ENCODE measurements at places on chromosomes 4 and X. TPM values are rescaled to one million over a fixed set of nuclear protein-coding genes. Genes with fewer than 3 reads are reported as not detected.

Gene EVC
- total RNA-seq: 14.0 TPM

Gene TCEAL2
- not detected for total RNA-seq

Gene ZMAT1
- not detected for total RNA-seq

Gene PAGE1
- not detected for total RNA-seq

Gene HS6ST2
- 13.4 TPM for total RNA-seq

Gene MAGEC2
- not detected for total RNA-seq

Gene SPATA4
- total RNA-seq: 1.1 TPM

Gene ADGRG4
- total RNA-seq: not detected

Gene PRKX
- 33.3 TPM for total RNA-seq

DNA sequence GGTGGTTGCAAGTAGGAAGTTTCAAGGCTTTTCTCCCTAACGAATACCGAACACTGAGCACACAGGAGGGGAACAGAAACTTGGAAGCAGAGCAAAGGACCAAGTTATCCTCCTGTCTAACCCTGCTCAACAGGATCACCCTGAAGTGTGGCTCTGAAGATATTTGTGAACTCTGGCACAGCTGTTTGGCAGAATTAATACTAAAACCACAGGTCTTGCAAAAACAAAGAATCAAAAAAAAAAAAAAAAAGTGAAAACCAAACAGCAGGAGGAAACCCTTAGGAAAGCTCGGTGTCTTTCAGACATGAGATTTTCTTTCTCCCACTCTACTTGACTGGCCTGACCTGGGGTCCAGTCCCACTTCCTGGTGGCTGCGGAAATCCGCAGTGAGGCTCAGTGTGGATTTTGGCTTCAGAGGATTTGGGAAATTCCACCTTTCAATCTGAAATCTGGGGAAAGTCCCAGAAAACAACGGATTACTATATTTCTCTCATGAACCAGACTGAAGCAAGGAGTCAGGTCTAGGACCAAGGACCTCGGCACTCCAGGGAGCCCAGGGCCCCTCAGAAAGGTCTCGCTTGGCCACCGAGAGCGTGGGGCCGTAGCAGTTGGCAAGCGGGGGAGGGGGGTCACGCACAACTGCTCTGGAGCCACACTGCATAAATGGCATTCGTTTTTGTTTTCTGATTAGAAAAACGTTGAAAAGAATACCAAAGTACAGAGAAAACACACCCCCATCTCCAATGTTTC lies 867 bp downstream of the TIFA start:
- no peaks in the 10 kb centered on the region for H3K36me3 ChIP-seq
- H3K27me3 ChIP-seq: no peaks in the 10 kb centered on the region
- DNase-seq: peak; percentile 16
- H3K27ac ChIP-seq: peak overlapping the region; percentile 40

DNA sequence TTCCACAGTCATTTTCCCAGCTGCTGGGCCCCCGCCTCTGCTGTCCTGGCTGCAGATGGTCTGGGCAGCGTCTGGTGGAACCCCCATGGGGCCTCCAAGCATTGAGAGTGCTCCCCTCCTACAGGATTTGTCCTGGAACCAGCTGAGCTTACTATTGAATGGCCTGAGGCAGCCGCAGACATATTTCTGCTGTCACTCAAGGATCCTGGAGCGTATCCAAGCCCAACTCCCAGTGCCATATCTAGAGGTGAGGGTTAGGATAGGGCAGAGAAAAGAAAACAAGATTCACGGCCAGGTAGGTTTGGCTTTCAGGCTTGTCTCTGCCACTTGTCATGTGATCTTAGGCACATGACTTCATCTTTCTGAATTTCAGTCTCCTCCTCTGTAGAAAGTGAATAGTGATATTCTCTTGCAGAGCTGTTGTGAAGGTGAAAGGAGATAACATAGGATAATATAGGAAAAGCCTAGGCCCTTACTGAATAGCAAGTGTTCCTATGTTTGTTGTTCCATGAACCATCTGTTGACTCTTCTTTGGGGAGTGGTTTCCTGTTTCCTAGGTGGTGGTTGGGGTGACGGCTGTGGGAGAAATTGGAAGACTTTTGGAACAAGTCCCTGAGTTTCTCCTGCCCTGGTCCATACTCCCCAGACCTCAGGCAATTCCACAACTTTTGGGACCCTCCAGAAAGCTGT lies 52.3 kb downstream of the SEPSECS start:
- H3K4me1 ChIP-seq: no peaks in the 10 kb centered on the region
- DNase-seq: peak; percentile 15
- no peak overlapping the region for H3K4me3 ChIP-seq
- peaks cover 9% of the 10 kb centered on the region for H3K27me3 ChIP-seq
- H3K36me3 ChIP-seq: no peaks in the 10 kb centered on the region
- H3K27ac ChIP-seq: no peak overlapping the region

- H3K27ac ChIP-seq: no peak overlapping the region
- DNase-seq: peak; percentile 20
- peaks cover 4% of the 10 kb centered on the region for H3K4me1 ChIP-seq
- H3K36me3 ChIP-seq: no peaks in the 10 kb centered on the region
- H3K4me3 ChIP-seq: no peak overlapping the region
Observed at GRCh38 chr4:53908661-53909078, 155.7 kb downstream of the CHIC2 start.

DNA sequence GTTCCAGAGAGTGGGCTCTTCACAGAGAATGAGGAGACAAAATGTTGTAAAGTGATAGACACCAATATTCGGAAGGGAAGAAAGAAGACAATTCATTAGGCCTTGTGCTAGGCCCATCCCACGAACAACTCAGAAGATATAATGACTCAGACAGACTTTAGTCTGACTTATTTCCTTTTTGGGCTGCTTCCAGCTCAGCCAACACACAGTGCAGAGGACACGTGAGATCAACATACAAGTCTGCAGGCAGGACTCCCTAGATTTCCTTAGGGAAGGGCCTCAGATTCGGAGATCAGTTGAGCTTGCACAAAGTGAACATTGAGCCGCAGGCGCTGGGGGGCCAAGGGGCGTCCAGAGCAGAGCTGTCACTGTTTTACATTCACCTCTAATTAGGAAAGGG lies 290.7 kb upstream of the TENM3 start:
- H3K27me3 ChIP-seq: no peaks in the 10 kb centered on the region
- no peak overlapping the region for H3K27ac ChIP-seq
- H3K4me3 ChIP-seq: no peak overlapping the region
- no peaks in the 10 kb centered on the region for H3K36me3 ChIP-seq
- DNase-seq: no peak
- H3K4me1 ChIP-seq: no peaks in the 10 kb centered on the region

- no peak overlapping the region for H3K4me3 ChIP-seq
- H3K4me1 ChIP-seq: no peaks in the 10 kb centered on the region
- H3K27me3 ChIP-seq: no peaks in the 10 kb centered on the region
Observed at GRCh38 chrX:12225107-12225506, 86.8 kb downstream of the FRMPD4 start.

DNA sequence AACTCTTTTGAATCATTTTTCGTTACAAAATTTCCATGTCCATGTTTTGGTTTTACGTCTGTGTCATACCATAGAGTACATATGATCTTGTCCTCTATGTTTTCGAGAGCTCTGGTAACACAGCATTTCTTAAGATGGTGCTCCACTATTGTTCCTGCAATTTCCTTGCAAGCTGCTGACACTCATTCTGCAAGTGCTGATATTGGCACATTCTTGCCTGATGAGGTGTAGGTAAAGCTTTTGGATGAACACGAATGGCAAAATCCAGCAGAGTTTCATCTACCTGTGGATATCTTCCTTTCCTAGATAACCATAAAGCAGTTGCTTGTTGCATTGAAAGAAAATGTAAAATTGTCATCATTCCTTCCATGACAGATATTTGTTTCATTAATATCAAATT lies 41.3 kb downstream of the MAGEB17 start:
- H3K27ac ChIP-seq: no peak overlapping the region
- no peaks in the 10 kb centered on the region for H3K27me3 ChIP-seq
- H3K4me3 ChIP-seq: no peak overlapping the region
- no peak for DNase-seq
- no peaks in the 10 kb centered on the region for H3K36me3 ChIP-seq

DNA sequence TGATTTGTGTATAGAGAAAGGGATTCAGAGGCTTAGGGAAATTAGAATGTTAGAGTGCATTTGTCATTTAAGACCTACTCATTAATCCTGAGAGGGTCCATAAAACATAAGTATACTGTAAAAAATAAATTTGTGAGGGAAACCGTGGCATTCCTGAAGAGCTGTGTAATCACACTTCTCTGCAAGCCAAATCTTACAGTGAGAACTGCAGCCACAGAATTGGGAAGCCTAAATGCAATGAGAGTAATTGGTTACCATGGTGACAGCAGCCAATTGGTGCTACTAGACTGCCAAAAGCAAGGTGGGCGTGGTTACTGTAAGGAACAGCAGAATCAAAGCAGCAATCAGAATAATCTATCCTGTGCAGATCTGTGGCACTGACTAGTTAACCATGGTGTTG lies 345.2 kb upstream of the GRID2 start:
- H3K4me1 ChIP-seq: no peaks in the 10 kb centered on the region
- no peaks in the 10 kb centered on the region for H3K36me3 ChIP-seq
- no peak overlapping the region for H3K4me3 ChIP-seq

DNA sequence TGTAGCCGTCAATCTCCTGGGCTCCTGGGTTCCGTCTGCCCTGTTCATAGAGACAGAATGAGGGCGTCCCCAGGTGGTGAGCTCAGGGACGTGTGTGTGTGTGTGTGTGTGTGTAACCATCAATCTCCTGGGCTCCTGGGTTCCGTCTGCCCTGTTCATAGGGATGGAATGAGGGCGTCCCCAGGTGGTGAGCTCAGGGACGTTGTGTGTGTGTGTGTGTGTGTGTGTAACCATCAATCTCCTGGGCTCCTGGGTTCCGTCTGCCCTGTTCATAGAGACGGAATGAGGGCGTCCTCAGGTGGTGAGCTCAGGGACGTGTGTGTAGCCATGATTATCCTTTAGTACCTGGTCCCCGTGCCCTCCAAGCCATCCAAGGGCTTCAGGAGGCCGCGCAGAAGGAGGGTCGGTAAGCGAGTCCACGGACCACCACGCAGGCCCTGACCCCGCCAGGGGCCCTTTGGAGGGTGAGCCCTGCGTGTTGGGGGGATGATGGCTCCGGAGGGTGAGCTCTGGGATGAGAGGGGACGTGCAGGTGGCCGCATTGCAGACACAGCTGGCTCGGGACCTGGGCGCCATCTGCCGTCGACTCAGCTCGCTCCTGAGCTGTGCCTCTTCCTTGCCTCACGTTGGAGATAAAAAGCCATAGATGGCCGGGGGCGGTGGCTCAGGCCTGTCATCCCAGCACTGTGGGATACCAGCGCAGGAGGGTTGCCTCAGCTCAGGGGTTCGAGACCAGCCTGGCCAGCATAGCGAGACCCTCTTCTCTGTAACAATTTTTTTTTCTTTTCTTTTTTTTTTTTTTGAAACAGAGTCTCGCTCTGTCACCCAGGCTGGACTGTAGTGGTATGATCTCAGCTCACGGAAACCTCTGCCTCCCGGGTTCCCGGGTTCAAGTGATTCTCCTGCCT lies 5.4 kb upstream of the GTPBP6 start:
- H3K4me3 ChIP-seq: no peak overlapping the region
- peak; percentile 43 for DNase-seq
- no peak overlapping the region for H3K27ac ChIP-seq
- H3K27me3 ChIP-seq: no peaks in the 10 kb centered on the region

- H3K36me3 ChIP-seq: no peaks in the 10 kb centered on the region
- no peaks in the 10 kb centered on the region for H3K27me3 ChIP-seq
- DNase-seq: no peak
- no peaks in the 10 kb centered on the region for H3K4me1 ChIP-seq
- no peak overlapping the region for H3K27ac ChIP-seq
- no peak overlapping the region for H3K4me3 ChIP-seq
Observed at GRCh38 chr4:10079912-10080588, 36.5 kb downstream of the WDR1 start.

DNA sequence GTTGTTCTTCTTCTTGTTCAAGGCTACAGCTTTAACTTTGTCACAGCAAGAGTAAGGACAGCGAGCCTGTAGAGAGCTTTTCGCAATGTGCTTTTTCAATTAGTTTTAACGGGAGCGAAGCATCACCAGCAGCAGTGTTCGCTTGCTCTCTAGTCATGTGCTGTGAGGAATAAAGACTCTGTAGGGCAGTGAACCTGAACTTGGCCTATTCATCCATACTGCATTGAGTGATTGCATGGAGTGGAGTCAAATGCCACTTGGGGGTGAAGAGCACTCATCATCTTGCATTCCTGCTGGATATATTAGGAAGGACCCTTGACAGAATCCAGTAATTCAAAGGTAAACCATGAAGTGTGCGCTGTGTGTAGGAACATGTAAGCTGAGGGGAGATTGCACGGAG lies 240.0 kb downstream of the FRMPD4 start:
- no peaks in the 10 kb centered on the region for H3K4me1 ChIP-seq
- H3K27me3 ChIP-seq: no peaks in the 10 kb centered on the region
- no peak overlapping the region for H3K27ac ChIP-seq
- no peak overlapping the region for H3K4me3 ChIP-seq
- no peak for DNase-seq

DNA sequence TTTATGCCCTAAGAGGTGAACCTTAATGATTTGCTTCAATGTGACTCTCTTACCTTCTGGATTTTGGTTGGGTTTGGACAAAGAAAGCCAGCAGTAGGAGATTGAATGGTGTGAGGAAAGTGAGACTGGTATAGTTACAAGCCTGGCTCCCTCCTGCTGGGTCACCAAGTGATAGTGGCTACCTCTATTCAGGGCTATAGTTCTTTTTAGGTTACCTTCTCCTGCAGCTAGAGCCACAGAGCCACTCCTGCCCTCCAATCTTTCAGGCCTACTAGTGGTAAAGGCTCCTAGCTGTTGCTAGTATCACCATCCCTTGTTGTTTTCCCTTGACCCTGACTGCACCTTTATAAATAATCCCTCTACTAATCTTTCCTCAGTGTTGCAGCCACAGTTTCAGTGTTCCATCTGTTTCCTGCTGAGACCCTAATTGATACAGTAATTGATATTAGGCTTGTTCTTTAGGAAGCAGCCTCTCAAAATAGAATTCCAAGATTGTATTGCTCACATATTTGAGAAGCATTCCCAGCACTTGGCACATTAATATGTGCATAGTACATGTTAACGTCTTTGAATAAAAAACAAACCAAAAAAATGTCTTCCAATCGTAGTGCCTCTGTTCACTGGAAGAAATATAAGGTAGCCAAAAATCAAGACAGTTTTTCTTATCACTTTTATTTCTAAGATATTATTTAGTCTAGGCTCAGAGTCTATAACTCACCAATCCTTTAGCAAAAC lies 82.3 kb downstream of the SRPX start:
- no peaks in the 10 kb centered on the region for H3K36me3 ChIP-seq
- no peaks in the 10 kb centered on the region for H3K27me3 ChIP-seq
- no peak overlapping the region for H3K4me3 ChIP-seq

DNA sequence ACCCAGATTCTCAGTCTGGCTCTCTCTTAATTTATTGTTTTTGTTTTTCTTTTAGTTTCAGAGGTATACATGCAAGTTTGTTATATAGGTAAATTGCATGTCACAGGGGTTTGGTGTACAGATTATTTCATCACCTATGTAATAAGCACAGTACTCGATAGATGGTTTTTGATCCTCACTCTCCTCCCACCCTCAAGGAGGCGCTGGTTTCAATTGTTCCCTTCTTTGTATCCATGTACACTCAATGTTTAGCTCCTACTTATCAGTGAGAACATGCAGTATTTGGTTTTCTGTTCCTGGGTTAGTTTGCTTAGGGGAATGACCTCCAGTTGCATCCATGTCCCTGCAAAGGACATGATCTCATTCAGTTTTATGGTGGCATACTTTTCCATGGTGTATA lies 198.4 kb downstream of the STK32B start:
- no peak overlapping the region for H3K4me3 ChIP-seq
- H3K27me3 ChIP-seq: 0 out of 2 replicates have a peak, but pooled peaks cover 8% of the 10 kb centered on the region
- no peak for DNase-seq
- H3K36me3 ChIP-seq: no peaks in the 10 kb centered on the region
- H3K4me1 ChIP-seq: no peaks in the 10 kb centered on the region

GRCh38 chr4:107317611-107318010 lies 281.5 kb upstream of the DKK2 start:
- H3K4me1 ChIP-seq: no peaks in the 10 kb centered on the region
- no peaks in the 10 kb centered on the region for H3K36me3 ChIP-seq
- H3K4me3 ChIP-seq: no peak overlapping the region
